ENCODE measurements at places on chromosomes 7 and 10. TPM values are rescaled to one million over a fixed set of nuclear protein-coding genes. Genes with fewer than 3 reads are reported as not detected.

Gene SYT15
- 0.14 TPM for total RNA-seq

Gene TRIM4
- total RNA-seq: 23.9 TPM

Gene SAMD9L
- total RNA-seq: 5.3 TPM

Gene CALML3
- 9.2 TPM for total RNA-seq

Gene COMMD3
- total RNA-seq: 30.6 TPM
